Chondrocyte (in vitro differentiated cells): ENCODE measurements at places on chromosomes 5 and 9. TPM values are rescaled to one million over a fixed set of nuclear protein-coding genes. Genes with fewer than 3 reads are reported as not detected.

DNA sequence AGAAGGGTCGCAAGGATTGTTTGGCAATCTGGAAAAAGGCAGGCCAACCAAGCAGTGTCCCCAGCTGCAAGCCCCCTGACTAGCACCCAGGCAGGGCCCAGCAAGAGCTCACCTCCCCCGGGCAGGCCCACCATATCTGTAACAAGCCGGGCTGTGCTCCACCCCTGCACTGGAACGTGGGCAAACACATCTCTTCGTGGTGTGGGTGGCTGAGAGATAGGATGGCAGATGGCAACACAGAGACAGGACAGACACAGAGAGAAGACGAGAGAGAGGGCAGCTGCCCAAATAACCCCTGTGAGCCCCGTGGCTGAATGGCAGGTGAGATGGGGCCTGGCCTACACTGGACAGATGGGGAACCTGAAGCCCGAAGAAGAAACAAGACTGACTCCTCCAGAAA lies 9.4 kb downstream of the BBLN start:
- no peak overlapping the region for H3K27ac ChIP-seq
- no peaks in the 10 kb centered on the region for H3K27me3 ChIP-seq
- H3K4me1 ChIP-seq, result no peaks in the 10 kb centered on the region
- H3K36me3 ChIP-seq, result peaks cover 24% of the 10 kb centered on the region
- no peak for DNase-seq

DNA sequence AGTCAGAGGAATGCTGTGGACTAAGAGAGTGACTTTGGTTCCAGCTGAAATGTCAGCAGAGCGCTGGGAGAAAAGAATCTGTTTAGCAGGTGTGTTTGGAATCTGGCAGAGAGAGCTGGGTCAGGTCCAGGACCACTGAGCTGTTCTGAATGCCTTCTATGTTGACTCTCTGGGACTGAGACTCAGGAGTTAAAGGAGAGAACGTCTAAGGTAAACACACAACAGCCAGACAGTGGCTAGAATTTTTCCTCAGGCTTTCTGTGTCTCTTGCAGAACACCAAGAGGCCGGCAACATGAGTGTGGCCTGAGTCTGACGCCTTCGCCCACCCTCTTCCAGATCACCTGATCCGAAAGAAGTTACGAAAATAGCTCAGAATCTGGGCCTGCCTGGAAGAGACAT lies 107.2 kb upstream of the ZNF462 start:
- H3K4me1 ChIP-seq, result peaks cover 10% of the 10 kb centered on the region
- H3K36me3 ChIP-seq, result no peaks in the 10 kb centered on the region
- peak overlapping the region; percentile 46 for H3K27ac ChIP-seq
- DNase-seq, result no peak
- no peak overlapping the region for H3K4me3 ChIP-seq
- no peaks in the 10 kb centered on the region for H3K27me3 ChIP-seq

DNA sequence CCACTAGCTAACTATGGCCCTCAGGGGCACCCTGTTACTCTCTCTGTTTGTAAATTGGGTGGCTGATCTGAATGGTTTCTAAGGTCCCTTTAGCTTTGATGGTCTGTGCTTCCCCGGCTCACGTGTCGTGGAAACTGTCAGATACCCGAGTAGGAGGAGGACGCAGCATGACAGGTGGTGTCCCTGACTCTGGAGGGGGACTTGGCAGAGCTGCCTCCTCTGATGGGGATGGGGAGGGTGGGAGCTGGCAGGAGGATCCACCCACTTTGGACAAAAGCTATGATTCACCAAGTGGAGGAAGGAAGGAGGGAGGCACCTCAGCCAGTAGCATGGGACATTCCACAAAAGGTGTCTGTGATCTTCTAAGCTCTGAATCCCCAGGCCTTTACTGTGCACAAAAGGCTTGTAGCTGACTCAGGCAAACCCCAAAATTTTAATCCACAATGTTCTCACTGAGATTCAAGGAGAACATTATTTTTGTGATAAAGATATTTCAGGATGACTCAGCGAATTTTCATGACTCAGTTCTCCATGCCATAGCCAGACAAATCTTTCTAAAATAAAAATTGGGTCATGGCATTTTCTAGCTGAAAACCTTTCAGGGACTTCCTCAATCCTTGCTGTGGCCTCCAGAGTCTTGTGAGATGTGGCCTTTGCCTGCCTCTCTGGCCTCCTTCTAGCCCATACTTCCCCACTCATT lies 131.0 kb upstream of the BRINP1 start:
- H3K27ac ChIP-seq, result no peak overlapping the region
- H3K36me3 ChIP-seq, result no peaks in the 10 kb centered on the region
- DNase-seq, result no peak
- no peaks in the 10 kb centered on the region for H3K4me1 ChIP-seq
- no peaks in the 10 kb centered on the region for H3K27me3 ChIP-seq
- H3K4me3 ChIP-seq, result no peak overlapping the region

DNA sequence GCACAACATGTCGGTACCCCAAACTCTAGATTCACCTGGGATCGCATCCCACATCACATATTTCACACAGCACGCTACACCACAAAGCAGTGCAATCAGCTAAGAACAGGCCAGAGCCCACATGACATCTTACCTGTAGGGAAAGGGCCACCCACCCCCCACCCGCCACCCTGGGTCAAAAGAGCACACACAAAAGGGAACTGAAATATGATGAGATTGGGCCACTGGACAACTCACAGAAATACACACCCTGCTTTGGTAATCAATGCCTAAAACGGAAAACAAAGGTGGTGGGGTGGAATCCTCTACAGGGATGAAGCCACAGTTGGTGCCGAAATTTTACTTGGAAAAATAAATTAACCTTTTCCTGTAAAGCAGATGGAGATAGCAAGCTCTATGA lies 13.1 kb downstream of the RETREG1 start:
- H3K36me3 ChIP-seq, result no peaks in the 10 kb centered on the region
- peaks cover 9% of the 10 kb centered on the region for H3K27me3 ChIP-seq
- DNase-seq, result no peak
- no peak overlapping the region for H3K4me3 ChIP-seq
- H3K4me1 ChIP-seq, result peaks cover 14% of the 10 kb centered on the region

The CAMK2A gene
- 0.24 TPM in 1 of 3 replicates, not detected in the others for total RNA-seq

DNA sequence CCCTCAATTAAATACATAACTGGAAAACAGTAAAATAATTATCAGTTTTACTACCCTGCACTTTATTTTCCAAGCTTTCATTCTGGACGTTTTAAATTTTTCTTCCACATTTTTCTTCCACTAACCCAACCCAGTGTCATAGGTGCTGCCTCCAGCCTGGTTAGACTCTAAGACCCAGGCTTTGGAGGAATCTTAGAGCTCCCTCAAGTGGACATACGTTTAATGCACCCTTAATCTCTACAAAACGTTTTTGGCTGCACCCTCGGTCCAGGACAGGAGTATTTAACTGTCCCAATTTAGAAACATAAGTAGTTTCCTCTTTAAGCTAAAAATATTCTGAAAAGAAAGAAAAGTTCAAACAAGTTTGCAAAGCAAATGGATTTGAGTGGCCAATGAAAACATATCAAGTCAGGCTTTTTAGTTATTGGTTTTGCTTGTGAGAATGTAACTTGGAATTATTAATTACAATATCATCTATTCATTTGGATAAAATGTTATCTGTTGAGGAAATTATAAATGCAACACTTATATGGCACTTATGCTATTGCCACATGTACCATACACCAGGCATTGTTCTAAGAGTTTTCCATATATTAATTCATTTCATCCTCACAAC lies 38.9 kb downstream of the CDH6 start:
- no peak for DNase-seq
- H3K27me3 ChIP-seq, result no peaks in the 10 kb centered on the region
- H3K27ac ChIP-seq, result peak overlapping the region; percentile 74
- H3K4me1 ChIP-seq, result peaks cover 67% of the 10 kb centered on the region

The GFI1B gene
- not detected in 3 replicates for total RNA-seq

The SPINK1 gene
- not detected in 3 replicates for total RNA-seq

The TLR4 gene
- 9.5 to 13.6 TPM (median 11.6 TPM) in 3 replicates for total RNA-seq

DNA sequence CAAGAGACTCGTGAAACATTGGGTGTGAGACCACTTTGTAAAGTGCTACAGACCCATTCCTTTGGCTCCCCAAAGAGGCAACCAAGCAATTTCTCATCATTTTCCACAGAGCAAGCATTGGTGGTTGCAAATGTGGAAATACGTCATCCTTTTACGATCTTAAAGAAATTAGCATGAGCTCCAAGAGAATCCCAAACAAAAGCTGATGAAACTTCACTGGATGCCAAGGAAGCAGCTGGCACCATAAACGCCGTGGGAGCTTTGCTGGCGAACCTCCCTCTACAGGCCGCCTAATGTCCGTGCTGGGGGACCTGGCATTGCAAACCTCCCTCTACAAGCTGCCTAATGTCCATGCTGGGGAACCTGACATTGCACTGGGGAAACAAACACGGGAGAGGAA lies 432.4 kb downstream of the ACTL7B start:
- H3K36me3 ChIP-seq, result no peaks in the 10 kb centered on the region
- no peaks in the 10 kb centered on the region for H3K4me1 ChIP-seq
- H3K27ac ChIP-seq, result no peak overlapping the region
- H3K4me3 ChIP-seq, result no peak overlapping the region

The BSPRY gene
- total RNA-seq, result not detected in 3 replicates

- H3K4me1 ChIP-seq, result no peaks in the 10 kb centered on the region
- no peak for DNase-seq
- no peaks in the 10 kb centered on the region for H3K27me3 ChIP-seq
- no peak overlapping the region for H3K4me3 ChIP-seq
- no peak overlapping the region for H3K27ac ChIP-seq
Observed at GRCh38 chr9:80114241-80114640, 542.5 kb downstream of the TLE4 start.

GRCh38 chr9:17613758-17614157 lies 34.9 kb downstream of the SH3GL2 start:
- no peak overlapping the region for H3K4me3 ChIP-seq
- no peaks in the 10 kb centered on the region for H3K36me3 ChIP-seq
- H3K4me1 ChIP-seq, result no peaks in the 10 kb centered on the region
- peaks cover 41% of the 10 kb centered on the region for H3K27me3 ChIP-seq
- no peak for DNase-seq

DNA sequence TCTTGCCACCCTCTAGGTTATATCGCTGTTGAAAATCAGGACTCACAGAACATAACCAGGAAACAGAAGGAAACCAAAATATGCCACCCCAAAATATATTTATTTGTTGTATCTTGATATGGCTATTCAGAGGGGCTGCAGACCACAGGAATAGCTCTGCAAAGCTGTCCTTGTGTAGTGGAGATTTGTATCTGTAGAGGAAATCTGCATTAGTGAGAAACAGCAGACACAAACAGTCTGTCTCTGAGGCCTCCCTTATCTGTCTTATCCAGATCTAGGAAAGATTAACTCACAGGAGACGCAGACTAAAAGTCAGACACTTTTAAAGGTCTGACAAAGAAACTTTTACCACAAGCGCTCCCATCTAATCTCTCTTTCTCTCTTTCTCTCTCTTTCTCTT lies 54.1 kb upstream of the CEMIP2 start:
- no peak overlapping the region for H3K27ac ChIP-seq
- H3K27me3 ChIP-seq, result no peaks in the 10 kb centered on the region
- peaks cover 7% of the 10 kb centered on the region for H3K4me1 ChIP-seq
- DNase-seq, result no peak

DNA sequence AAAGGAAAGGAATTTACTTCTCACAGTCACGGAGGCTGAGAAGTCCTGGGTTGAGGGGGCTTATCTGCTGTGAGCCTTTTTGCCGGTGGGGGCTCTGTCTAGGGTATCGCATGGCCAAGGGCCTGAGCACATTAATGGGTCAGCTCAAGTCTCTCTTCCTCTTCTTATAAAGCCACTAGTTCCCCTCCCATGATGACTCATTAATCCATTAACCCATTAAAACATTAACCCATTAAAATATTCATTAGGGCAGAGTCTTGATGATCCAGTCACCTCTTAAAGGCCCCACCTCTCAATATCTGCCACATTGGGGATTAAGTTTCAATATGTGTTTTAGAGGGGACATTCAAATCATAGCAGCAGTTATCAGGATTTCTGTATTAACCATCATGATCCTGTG lies 406.3 kb downstream of the SPOCK1 start:
- no peak overlapping the region for H3K4me3 ChIP-seq
- no peak for DNase-seq
- H3K4me1 ChIP-seq, result peaks cover 17% of the 10 kb centered on the region
- H3K27ac ChIP-seq, result no peak overlapping the region
- H3K27me3 ChIP-seq, result no peaks in the 10 kb centered on the region

The RFESD gene
- 0.97 to 1.9 TPM (median 1.7 TPM) in 3 replicates for total RNA-seq

GRCh38 chr5:9557696-9558095 lies 11.8 kb upstream of the SEMA5A start:
- H3K27me3 ChIP-seq, result no peaks in the 10 kb centered on the region
- no peak for DNase-seq
- H3K4me1 ChIP-seq, result peaks cover 25% of the 10 kb centered on the region
- H3K4me3 ChIP-seq, result no peak overlapping the region

DNA sequence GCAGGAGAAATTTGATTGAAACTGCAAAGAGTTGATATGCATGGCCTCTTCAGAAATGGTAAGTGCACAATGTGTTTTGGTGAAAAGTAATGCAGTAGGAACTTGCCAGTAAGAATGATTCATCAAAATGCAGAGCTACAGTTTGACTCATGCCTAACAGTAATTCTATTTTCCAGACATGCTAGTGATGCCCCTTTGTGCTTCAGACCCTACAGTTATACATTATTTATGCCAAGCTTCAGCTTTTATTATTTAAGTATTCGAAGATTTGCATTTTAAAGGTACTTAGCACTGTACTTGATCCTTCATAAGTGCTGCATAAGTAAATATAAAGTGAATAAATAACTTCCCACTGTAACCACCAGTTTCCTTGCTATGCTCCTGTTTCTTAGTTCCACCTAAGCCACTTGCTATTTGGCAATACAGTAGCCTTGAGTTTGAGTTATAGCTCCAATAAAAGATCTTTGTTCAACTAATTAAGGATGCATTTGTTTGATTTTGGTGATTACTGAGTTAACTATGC lies 3.6 kb upstream of the SPATA31E1 start:
- DNase-seq, result no peak
- no peak overlapping the region for H3K27ac ChIP-seq
- H3K36me3 ChIP-seq, result peaks cover 1% of the 10 kb centered on the region
- H3K4me1 ChIP-seq, result peaks cover 17% of the 10 kb centered on the region
- H3K4me3 ChIP-seq, result no peak overlapping the region
- no peaks in the 10 kb centered on the region for H3K27me3 ChIP-seq
